ENCODE measurements at places on chromosomes 12 and 14. TPM values are rescaled to one million over a fixed set of nuclear protein-coding genes. Genes with fewer than 3 reads are reported as not detected.

- DNase-seq: no peak
Measured at GRCh38 chr12:58529114-58529665, 391.1 kb downstream of the LRIG3 start.

DNA sequence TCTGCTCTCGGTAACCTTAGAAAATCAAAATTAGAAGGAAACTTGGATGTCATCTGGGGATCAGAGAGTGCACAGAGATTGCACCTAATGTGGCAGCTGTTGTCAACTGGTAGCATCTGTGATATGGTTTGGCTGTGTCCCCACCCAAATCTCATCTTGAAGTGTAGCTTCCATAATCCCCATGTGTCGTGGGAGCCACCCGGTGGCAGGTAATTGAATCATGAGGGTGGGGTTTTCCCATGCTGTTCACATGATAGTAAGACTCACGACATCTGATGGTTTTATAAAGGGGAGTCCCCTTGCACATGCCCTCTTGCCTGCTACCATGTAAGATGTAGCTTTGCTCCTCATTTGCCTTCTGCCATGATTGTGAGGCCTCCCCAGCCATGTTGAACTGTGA, 127.7 kb upstream of the SRRM4 start:
- no peak for DNase-seq

GRCh38 chr12:107948391-107948945, 174.0 kb downstream of the ASCL4 start:
- DNase-seq: no peak

The LRRIQ1 gene
- not detected for total RNA-seq

The SLCO1C1 gene
- not detected for total RNA-seq

- DNase-seq: no peak
Measured at GRCh38 chr14:26478967-26479366, 118.9 kb downstream of the NOVA1 start.

- no peak for DNase-seq
Measured at GRCh38 chr14:63833728-63834127, 19.1 kb upstream of the SYNE2 start.

- DNase-seq: no peak
Measured at GRCh38 chr12:46160981-46161690, 107.7 kb downstream of the SLC38A1 start.

DNA sequence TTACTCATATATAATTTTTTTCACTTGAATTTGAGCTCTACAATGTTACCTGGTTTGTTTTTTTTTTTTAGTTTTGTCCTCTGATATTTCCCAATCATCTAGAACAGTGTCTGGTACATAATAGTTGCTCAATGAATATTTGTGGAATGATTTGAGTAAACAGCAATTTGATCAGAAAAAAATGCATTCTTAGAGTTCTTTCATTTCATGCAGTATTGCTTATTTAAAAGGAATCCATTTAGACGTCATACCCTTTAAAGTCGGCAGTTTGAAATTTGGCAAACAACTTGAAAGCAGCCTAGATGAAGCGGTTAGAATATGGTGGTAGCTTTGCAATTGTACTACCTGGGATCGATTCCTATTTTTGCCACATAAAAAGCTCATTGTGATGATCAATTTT, 140.0 kb downstream of the PDE3A start:
- DNase-seq: no peak

DNA sequence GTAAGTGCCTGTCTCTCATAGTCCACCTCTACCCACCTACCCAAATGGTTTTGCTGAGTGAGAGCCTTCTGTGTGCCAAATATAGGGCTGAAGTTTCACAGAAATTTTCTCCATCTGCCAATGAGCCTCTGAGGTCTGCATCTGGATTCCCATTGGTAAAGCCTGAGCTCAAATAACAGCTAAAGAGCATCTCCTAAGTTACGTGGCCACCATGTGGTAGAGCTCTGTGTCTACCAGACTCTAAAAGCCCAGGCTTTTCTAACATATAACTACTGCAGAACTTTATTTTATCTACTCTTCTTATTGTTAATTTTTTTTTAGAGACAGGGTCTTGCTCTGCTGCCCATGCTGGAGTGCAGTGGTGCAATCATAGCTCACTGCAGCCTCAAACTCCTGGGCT, 16.0 kb downstream of the AMDHD1 start:
- DNase-seq: no peak

GRCh38 chr14:77970646-77971045, 170.7 kb downstream of the ADCK1 start:
- no peak for DNase-seq

DNA sequence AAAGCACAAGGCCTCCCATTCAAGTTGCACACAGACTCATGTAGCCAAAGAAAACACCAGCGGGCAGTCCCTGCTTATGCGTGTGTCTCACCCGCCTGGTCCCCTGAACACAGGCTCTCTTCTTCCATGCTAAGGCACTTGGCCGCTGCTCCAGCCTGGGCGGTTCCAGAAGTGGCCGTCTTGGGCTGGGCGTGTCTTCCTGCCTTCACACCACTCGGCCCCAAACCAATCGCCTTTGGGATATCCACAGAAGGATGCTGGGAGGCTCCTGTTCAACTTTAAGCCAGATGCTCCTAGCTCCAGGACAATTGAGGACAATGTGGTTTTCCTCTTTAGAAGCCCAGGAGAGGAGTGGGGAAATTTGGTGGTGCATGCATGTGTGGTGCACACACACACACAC, 2.2 kb downstream of the SCARB1 start:
- no peak for DNase-seq
